ENCODE measurements at places on chromosomes 13 and 19.

GRCh38 chr19:17767559-17767958 lies 16.3 kb downstream of the FCHO1 start:
- DNase-seq = no peak

DNA sequence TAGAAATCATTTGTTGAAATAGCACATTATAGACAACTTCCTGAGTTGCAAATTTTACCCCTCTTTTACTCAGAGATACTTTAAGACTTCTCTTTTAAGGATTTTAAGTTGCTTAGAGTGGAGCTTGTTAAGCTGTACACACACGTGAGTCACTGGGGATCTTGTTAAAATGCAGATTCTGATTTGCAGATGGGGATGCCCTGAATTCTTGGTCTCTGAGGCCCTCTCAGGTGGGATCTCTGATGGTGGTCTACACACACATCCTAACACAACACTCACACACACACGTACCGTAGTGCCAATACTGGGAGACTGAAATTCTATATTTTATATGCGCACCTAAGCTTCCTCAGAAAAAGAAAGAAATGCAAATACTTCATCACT lies 788.3 kb downstream of the UQCRFS1 start:
- no peak for DNase-seq

GRCh38 chr13:34926508-34926907 lies 15.6 kb upstream of the NBEA start:
- no peak for DNase-seq

DNA sequence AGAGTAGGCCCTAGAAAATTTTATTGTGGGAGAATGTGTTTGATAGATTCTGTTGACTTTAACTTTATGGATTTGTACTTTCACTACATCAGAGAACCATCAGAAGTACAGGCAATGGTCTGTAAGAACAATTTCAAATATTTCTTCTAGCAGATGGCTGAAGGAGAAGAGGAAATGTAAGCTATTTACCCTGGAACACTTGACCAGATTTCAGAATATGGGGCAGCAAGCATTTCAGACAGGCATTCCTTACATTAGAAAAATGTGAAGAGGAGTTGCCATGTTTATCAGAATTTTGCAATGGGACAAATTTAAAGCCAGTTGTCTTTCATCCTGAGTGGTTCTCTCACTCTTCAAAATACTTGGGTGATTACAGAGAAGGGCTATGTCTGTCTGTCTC lies 7.5 kb downstream of the FRY start:
- DNase-seq = no peak

DNA sequence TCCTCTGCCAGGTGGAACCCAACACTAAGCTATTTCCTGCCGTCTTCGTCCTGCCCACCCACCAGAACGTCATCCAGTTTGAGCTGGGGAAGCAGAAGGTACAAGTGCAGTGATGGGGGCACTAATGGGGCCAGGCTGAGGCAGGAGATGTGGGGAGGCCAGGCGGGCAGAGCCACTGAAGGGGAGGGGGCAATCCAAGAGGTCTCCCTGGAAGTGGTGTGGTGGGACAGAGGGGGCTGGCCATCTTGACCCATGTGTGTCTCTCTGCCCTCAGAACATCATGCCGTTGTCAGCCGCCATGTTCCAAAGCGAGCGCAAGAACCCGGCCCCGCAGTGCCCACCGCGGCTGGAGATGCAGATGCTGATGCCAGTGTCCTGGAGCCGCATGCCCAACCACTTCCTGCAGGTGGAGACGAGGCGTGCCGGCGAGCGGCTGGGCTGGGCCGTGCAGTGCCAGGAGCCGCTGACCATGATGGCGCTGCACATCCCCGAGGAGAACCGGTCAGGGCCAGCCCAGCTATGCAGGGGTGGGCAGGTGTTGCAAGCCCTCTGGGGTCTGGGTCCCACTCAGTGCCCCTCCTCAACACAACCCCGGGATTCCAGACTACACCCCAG lies 49.6 kb downstream of the RYR1 start:
- DNase-seq = no peak

DNA sequence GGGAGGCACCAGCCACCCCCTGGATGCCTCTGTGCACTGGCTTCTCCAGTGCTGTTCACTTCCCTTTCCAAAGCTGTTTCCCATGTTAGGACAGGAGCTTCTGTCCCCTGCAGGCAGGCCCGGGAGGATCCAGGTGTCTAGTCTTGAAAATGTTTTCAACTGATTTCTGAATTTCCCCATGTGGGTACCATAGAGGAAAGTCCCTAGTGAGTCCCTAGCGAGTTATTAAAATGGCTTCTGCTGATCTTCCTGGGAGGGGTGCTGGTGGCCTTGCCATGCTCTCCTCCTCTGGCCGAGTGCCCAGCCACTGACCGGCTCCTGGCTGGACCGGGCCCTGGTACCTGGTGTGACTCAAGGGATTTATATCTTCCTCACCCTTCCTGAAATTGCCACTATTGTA lies 5.2 kb upstream of the ANKRD10 start:
- no peak for DNase-seq

DNA sequence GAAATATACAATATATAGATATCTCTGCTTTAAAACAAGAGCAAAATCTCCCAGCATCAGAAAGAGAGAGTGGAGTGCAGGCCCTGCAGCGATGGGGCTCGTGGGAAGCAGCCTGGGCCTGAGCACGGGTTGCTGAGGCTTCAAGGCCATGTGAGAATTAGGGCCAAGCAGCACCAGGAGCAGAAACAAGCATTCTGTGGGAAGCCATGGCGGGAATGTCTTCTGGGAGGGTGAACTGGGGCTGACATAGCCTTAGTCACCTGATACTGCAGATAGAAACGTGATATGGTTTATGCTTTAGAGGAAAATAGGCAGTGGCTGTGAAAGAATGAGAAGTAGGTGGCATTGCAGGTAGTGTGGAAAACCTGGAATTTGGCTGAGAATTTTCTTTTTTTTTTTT lies 472.3 kb downstream of the IRS2 start:
- DNase-seq = no peak

DNA sequence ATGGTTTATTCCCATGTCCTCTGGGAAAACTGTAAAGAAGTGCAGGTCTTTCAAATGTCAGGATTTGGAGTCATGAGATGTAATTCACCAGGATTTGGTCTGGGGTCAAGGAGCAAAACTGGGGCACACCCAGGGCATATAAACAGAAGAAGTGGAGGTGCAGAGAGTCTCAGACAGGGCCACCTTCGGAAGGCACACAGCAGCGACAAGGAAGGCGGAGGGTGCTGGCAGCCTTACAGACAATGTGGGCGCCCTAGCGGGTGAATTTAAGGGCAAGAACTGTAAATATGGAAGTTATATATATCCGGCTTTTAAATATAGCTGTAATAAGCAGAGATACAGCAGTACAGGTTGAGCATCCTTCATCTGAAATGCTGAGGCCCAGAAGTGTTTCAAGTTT lies 31.2 kb downstream of the DHRS12 start:
- no peak for DNase-seq

GRCh38 chr19:4441994-4442818 lies 15.4 kb downstream of the UBXN6 start:
- no peak for DNase-seq

DNA sequence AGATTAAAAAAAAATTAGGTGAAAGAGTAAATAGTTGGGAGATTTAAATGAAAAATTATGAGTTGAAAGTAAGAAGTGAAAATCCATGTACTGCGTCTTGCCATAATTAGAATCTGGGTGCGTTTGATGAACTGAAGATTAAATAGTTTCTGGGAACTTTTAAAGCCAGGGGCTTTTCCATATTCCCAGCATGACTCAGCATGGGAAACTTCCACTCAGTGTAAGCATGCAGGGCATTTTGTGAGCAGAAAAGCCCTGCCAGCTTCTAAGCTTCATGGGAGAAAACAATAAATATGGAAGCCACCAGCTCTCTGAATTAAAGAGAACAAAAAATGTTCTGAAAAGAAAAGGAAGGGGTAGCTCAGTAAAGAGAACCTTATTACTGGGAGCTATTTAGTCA lies 62.0 kb upstream of the EDNRB start:
- DNase-seq = no peak

DNA sequence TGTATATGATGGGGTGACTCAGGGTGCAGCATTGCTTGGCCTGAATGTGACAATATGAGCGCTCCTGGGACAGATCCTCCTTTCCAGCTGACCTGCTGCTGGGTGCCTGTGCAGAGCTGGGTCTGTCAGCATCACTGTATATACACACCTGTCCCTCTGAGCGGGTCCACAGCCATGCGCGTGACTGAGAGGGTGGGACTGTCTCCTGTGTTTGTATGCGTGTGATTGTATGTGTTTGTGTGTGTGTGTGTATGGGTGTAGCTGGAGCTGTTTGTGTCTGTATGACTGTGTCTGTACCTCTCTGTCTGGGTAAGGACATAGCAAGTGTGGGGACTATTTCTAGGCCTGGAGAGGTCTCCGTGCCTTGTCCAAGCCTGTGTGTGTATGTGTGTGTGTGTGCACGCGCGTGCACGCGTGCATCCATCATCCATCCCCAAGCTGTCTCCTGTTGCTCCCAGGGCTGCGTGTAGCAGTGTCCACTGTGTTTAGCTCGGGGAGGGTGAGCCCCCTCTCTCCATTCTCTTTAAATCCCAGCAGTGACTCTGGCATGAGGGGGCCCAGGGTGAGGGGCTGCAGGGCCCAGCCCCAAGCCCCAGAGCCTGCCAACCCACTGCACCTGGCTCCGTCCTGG lies 8.3 kb downstream of the IGLON5 start:
- DNase-seq = no peak

GRCh38 chr19:51142119-51142518 lies at the start of gene SIGLEC7:
SIGLEC7 (plus strand) TSS chr19:51142301; CDS start chr19:51142370, 69 bp downstream.
- no peak for DNase-seq

- no peak for DNase-seq
Observed at GRCh38 chr19:47272448-47273312, 2.0 kb upstream of the INAFM1 start.

GRCh38 chr13:44879452-44880058 lies 109.7 kb downstream of the NUFIP1 start:
- no peak for DNase-seq

DNA sequence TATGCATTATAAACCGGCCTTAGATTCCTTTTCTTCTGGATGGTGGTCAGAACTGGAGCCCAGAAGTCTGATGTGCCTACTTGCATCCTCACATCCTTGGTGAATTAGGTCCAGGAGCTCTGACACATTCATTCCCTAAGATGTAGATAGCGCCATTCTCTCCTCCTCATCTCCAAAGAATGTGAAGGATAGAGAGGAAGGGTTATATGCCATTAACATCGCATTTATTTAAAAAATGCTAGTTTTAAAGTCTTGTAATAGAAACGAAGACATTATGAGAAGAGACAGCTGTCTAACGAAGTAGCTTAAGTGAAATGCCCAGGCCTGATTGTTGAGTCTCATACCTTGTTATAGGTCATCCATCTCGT lies 9.7 kb downstream of the MBNL2 start:
- no peak for DNase-seq

GRCh38 chr13:113832205-113832604 lies 31.7 kb downstream of the GAS6 start:
- no peak for DNase-seq

GRCh38 chr13:29474991-29475390 lies 120.5 kb downstream of the SLC7A1 start:
- DNase-seq = no peak

DNA sequence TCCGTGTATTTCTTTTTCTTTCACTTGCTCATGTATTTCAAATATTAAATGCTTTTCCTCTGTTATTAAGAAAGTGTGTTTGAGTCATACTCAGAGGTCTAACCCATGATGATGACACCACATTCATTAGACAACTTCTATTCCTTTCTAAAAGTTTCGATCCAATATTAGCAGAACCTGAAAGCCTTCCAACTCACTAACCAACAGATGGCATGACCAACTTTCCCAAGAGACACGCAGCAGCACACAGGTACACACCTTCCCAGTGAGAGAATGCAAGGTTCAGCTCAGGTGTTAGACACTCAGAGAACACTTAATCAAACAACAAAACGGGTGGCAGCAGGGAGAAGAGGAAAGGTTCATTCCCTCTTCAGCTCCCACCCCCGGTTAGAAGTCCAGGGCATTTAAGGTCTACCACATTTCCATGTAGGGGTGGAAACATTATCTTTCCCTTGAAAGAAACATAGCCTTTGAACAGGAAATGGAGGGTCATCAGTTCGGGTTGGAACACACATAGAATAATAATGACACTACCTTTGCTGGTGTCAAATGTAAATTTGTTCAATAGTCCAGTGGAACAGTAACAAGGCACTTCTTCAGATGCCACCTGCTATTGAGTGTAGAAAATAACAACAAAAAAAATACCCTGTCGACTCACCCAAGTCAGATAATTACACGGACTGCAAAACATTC lies 404.2 kb downstream of the COG6 start:
- DNase-seq = no peak

DNA sequence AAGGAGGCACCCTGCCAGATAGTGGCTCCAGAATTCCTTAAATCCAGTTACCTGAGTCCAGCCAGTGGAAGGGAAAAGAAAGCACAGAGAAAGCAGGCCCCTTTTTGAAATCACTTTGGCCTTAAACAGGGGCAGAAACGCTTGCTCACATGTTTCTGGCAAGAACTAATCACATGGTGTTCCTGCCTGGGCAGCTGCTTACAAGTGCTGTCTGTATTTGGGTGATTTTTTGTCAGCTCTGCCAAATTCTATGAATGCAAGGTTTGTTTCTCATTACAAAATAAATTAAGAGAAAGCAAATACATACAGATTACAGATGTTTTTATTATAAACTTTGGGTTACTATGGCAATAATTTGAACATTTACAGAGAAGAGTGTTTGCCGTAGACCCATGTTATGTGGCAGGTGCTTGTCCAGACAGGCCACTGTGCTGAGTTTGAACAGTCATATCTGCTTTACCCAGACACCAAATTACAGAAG lies 1237.8 kb downstream of the SLITRK5 start:
- no peak for DNase-seq

DNA sequence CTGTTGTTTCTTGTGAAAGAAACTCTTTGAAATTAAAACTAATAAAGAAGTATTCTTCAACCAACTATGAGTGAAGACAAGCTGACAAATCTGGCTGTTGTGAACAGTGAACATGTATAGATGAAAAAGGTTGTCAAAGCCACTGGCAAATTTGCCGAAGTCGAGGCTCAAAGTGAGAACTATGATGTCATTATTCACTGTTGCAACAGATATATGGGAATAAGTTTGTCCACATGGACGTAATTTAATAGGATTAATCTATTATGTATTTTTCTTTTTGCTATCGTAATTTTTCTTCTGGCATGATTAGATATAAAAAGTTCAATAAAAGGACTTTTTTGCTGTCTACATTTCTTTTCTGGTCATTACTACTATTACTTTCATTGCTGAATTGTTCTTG lies 223.2 kb upstream of the ZNF507 start:
- DNase-seq = no peak

DNA sequence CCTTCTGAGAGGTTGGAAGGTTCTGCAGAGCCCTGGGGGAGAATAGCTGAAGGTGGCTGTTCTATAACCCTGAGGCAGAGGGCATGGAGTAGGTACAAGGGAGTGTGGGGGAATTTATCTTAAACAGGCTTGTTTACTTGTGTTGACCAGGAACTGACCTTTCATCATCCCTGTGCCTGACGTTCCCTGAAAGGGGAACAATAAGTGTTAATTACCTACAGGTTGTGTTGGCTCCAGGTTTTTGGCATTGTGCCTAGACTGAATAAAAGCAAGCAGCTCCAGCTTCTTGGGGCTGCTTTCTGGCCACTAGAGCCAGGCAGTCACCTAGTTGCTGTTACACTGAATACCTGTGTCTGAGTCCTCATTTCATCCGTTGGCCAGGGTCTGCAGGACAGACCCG lies 60.0 kb downstream of the ZNF627 start:
- no peak for DNase-seq
